ENCODE measurements at places on chromosomes 1 and 21.
A peak's percentile ranks its signal among the peaks of the same experiment; 100 is the strongest.

- peak; percentile 12 for DNase-seq
Observed at GRCh38 chr1:231940701-231941100, 314.1 kb downstream of the DISC1 start.

DNA sequence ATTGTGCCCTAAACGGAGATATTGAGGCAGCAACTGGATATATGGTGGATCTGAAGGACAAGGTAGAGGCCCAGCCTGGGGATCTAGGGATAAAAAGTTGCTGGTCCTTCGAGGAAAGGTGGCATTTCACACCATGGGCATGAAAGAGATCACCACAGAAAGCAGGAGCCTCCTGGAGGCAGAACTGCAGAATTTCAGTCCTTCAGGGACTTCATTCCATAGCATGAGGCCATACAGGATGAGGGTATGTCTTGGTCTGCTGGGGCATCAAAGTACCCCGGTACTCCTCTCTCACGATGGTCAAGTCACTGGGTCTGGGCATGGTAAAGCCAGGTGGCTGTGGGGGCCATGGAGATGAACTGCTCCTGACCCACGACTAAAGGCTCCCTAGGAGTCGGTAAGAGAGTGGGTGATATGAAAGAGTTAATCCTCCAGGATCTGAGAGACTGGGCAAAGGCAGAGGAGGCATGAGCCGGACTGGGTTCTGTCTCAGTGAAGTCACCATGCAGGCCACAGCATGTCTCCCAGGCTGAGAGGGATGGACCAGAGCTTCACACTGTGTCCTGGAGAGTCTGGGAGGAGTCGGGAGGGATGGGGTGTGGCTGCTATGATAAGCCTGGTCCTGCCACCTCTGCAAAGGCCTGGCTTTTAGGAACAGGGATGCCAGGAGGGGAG, 5.8 kb upstream of the SPRR5 start:
- no peak for DNase-seq

DNA sequence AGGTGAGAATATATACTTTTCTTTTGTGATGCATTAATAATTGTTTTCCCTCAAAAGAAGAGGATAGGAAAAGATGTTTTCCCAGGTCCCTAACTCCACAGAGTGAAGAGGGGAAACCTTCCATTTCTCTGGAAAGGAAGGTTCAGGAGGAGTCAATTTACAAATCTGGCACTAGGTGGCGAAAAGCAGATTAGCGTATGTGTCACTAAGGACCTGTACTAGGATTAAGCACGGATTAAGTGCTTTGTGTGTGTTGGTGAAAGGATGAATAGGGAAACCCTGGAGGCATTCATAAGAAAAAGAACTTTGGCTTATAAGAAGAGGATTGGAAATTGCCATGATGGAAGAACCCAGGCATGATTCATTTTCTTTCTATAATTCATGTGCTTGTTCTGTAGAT, 410.1 kb upstream of the PLXNA2 start:
- DNase-seq: no peak

DNA sequence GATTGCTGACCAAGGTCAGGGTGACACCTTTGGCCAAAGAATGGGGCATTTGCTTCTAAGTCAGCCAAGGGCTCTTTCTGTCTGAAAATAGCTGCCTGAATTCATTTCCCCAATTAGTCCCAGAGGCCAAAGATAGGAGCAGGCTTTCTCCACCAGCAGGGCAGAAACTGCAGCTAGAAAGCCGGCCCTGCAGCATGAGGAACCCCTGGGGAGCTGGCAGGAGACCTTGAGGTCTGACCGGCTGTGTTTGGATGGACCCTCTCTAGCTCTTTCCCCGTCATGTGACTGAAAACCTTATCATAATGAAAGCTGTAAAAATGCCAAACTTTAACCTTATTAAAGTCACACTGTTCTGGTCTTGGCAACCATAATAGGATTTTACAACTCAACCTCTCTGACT, 93.4 kb downstream of the CD58 start:
- no peak for DNase-seq

- no peak for DNase-seq
Observed at GRCh38 chr1:9827558-9828185, 3.9 kb upstream of the CLSTN1 start.

Measured in G401 (cell line).